ENCODE measurements at places on chromosomes 5 and 9.

DNA sequence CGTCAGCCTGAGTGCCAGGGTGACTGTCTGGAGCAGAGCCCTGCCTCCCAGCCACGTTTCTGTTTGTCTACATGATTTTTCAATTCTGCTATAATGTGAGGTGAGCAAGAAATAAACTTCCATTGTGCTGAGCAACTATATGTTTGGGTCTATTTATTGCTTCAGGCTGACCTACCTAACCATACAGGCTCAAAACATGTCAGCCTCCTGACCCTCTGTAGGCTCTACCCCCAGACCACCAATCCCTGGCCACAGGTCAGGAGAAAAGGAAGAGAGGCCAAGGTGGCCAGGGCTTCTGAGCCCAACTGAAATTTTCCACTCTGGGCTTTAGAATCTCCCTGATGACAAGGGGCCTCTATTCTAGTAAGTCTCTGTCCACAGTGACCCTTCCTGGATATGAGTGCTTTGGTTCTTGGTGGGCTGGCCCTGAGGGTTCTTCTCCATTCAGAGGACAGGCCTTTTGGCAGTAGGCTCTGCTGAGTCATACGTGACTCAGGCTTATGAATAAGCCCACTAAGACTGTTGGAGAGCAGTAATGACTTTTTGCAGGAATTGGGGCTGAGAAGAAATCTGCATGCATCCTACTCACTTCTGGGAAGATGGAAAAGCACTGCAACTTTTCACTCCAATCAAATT is 117.2 kb upstream of the TBCA start:
- no peak for DNase-seq

DNA sequence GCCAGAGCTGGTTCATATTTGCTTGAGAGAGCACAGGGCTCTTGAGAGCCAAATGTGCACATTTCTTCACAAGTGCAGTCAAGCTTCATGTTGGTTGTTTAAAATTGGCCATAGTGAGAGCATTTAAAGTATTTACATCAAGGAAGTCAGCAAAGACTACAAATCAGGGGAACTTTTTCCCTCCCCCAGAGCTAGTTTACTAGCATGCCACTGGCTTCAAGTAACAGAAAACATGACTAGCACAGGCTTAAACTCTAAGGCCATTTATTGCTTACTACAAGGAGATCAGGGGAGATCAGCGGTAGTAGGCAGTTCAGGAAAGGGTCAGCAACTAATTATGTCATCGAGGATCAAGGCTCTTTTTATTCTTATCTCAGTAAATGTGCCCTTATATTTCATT is 11.0 kb upstream of the CCDC171 start:
- no peak for DNase-seq

DNA sequence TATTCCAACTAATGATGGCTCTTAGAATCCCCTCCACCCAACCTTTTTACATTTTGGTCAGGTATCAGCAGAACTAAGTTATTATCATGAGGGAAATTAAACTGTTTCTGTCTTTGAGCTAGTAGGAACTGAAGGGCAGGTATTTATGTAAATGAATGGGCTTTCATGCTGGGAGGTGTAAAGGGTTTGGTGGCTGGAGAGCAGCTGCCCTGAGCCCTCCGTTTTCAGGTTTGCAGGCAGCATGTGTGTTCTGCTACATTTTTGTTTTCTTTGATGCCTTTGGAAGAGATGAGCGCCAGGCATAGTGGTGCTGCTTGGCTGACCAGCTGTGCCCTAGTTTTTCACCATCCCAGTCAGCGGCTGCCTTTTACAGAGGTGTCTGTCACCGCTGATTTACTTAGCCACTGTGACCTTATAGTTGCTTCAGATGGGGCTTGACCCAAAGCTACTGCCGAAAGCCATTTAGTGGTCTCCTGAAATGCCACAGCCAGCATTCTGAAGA is 231.9 kb downstream of the MAST4 start:
- peak; percentile 4 for DNase-seq

DNA sequence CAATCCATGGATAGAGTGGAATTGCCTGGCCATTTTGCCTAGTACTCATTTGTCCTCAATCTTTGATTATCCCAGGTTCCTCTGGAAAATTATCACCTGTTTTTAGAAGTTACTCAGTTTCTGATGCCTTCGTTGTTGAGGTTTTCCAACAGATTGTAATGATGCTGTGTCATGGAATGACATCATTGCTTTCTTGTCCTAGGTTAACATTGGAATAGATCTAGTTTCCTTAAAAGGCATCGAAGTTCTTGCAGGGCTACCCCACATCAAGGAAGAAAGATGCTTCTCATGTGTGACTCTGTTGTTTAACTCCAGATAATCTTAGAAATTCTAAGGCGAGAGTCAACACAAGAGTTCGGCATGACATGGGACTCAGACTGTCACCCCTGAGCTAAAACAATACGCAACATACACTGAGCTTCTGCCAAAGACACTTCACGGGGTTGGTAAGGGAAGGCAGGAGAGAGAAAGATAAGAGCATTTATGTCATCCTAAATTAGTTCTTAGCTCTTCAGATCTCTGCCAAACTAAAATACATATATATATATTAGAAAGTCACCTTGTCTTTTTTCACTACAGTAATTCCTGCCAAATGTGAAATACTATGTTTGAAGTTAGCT is 293.2 kb upstream of the WWC1 start:
- DNase-seq: no peak

- DNase-seq: no peak
These were observed 146.1 kb downstream of the TMEM167A start for GRCh38 chr5:82931110-82931509.

DNA sequence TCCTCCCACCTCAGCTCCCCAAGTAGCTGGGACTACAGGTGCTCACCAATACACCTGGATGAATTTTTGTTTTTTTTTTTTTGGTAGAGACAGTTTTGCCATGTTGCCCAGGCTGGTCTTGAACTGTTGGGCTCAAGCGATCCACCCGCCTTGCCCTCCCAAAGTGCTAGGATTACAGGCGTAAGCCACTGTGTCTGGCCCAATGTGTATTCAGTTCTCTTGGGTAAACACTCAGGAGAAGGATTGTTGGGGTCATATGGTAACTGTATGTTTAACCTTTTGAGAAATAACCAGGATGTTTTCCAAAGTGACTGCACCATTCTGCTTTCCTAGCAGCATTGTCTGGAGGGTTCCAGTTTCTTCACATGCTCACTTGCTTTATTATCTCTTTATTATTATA is 67.4 kb downstream of the TNPO1 start:
- DNase-seq: no peak

- no peak for DNase-seq
These were observed 4.0 kb downstream of the MEF2C start for GRCh38 chr5:88878976-88879375.

DNA sequence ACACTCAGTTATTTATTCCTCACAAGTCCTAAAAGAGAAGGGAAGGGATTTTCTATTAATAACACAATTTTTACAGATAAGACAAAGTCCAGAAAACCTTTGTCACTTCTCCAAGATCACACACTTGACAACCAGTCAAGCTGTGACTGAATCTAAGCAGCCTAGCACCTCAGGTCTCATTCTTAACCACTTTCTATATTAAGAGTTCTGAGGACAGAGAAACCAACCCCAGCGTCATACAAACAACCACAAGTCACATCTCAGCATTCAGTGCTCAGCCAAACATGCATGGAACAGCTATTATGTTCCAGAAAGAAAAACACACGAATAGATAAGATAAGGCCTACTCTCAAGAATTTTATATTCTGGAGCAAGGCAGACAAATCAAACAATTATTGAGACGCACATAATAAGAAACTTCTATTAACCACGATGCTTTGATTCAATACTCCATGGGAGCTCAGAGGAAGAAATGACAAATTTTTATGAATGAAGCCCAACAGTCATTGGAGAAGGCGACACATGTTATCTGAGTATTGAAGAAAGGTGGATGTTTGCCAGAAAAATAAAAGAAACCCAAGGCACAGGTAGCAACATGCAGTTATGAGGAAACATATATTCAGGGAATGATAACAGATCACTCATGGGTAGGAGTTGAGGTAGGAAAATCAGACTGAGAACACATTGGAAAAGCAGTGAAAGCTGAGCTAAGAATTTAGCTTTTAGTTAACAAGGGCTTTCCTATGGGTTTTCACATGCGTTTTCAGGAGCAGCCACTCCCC is 113.1 kb downstream of the HTR4 start:
- no peak for DNase-seq

- DNase-seq: peak; percentile 15
These were observed 26.4 kb upstream of the ELL2 start for GRCh38 chr5:95988094-95988493.

DNA sequence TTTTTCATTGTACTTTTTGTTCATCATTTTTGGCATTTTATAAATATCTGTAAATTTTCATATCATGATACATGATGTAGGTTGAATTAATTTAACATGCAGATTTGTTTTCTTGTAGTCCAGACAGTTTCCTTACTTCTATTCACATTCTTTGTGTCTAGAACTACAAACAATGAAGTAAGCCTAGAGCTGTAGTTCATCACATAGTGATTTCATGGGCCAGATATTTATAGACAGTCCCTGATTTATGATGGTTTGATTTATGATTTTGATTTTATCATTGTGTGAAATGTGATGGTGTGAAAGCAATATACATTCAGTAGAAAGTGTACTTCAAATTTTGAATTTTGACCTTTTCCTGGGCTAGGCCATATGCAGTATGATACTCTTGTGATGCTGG is 139.0 kb downstream of the ARHGEF28 start:
- DNase-seq: no peak

- DNase-seq: no peak
These were observed 8.9 kb downstream of the RECK start for GRCh38 chr9:36045610-36046009.

DNA sequence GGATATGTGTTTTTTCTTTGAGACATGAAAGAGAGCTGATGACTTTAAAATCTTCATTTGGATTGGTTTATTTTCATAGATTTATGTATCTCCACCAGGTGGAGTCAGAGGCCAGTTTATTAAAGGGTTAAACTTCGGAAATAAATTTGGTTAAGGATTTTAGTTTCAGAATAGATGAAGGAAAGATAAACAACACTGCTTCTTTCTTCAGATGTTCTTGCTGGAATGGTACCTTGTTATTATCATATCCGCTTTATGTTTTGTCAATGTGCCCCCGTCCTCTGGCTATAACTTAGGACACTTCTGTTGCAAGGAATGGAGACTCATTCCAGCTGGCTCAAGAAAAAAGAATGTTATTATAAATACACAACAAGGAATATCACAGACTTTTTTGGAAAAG is 81.2 kb downstream of the ALDH1A1 start:
- DNase-seq: no peak

DNA sequence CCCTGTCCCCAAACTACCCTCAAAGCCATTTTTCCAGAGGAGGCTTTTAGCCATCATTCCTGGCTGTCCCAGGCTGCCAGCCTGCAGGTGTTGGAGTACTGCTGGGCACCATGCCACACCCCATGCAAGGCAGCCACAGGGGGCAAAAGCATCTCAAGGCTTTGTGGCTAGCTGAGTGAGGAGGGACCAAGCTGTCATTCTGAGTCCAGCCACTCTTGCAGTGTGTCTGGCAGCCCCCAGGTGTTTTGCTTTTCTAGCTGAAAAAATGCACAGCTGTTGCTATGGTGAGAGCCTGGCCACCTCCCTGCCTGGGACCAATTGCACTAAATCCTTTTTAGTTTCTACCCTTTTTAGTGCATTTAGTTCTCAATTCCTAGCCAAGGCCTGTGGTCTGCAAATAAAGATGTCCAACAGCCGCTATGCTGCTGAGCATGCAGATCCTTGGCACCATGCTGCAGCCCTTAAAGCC is 50.4 kb upstream of the PTGS1 start:
- no peak for DNase-seq

- DNase-seq: no peak
These were observed 221.1 kb downstream of the CDK5RAP2 start for GRCh38 chr9:120358877-120359276.

DNA sequence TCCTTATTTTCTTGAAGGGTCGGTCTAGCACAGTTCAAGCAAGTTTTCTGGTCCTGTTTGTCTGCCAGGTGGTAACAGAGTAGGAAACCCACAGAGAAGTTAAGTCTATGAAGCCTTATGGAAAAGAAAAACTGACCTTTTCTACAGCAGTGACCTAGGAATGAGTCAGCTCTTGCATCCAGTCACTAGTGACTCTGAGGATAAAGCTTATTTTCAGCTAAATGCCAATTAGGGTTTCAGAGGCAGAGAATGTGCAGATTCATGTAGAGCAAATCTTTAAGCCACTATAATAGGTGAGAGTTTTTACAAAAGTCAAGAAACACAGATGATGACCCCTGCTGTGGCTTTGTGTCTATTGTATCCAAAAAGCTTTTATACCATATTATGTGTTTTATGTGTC is 100.7 kb downstream of the CWC27 start:
- DNase-seq: peak; percentile 82

GRCh38 chr5:141692919-141693725 is 11.1 kb upstream of the ARAP3 start:
- DNase-seq: no peak

DNA sequence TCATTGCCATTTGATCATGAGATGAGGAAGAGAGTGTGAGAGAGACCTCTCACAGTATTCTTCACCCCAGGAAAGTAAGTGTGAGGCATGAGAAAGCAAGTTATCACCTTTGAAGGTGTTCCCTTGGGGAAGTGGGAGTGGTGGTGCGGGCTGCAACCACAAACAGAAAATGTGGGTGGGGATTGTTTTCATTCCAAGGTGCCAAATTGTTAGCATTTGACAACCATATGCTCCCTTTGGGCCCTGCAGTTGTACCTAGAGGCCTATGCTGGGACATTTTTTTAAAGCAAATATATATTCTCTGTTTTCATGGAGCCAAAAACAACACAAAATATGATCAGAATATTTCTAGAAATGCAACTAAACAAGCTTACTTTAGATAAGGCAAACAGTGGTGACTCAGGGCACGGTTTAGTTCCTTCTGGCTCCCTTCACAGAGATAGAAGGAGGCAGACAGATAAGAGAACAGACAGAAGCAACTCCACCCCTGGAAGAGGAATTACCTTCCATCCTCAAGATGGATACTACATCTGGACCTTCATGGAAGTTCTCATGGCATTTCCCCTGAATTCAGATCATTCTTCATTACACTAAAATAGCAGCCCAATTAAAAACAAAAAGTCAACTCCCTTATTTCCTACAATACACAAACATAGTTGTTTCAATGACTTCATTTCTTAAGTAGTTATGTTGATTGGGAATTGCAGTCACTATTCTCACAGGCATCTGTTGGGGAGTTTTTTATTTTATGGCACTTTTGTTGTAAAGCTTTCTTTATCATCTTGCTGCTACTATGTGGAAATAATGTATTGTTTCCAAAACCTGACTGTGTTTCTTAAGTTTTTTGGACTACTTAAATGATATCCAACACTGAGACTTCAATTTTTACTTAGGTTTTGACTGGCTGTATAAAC is 416.6 kb downstream of the PLK2 start:
- no peak for DNase-seq

DNA sequence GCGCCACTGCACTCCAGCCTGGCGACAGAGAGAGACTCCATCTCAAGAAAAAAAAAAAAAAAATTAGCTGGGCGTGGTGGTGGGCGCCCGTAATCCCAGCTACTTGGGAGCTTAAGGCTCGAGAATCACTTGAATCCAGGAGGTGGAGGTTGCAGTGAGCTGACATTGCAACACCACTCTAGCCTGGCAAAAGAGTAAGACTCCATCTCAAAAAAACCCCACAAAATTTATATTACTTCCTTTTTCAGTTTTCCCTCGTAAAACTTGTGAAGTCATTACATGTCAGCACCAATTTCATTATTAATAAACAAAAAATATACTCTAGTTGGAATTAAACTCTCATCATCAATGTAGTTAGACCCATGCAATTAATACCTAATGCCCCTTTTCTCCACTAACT is 43.9 kb downstream of the SHLD3 start:
- DNase-seq: no peak
